A172 (cell line): ENCODE measurements at places on chromosomes 5 and 9. TPM values are rescaled to one million over a fixed set of nuclear protein-coding genes. Genes with fewer than 3 reads are reported as not detected.

Gene GALNT12
- total RNA-seq = 4.0 and 5.4 TPM in 2 replicates

Gene FREM1
- total RNA-seq = 0.14 TPM in 1 of 2 replicates, not detected in the other

Gene RAB3C
- total RNA-seq = not detected in 2 replicates

Gene OTP
- not detected in 2 replicates for total RNA-seq

Gene FAT2
- 0.22 and 0.36 TPM in 2 replicates for total RNA-seq

DNA sequence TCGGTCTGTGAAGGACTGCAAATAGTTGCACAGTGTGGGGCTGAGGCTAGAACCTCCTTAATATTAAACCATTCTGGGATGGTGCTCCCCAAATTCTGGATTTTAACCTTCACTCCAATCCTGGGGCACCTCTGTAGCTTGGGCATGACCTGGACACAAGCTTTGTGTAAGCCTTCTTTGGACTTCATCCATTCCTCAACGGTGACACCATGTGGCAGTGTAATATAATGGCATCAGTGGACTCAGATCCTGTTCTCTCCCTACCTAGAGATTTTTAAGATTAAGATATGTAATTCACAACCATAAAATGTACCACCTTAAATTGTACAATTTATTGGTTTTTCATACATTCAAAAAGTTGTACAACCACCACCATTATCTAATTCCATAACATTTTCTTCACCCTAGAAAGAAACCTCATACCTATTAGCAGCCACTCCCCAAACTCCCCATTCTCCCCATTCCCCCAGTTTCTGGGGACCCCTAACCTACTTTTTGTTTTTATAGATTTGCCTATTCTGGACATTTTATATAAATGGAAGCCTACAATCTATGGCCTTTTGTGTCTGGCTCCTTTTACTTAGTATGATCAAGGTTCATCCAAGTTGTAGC lies 4.8 kb upstream of the PLGRKT start:
- DNase-seq = peak; percentile 62

DNA sequence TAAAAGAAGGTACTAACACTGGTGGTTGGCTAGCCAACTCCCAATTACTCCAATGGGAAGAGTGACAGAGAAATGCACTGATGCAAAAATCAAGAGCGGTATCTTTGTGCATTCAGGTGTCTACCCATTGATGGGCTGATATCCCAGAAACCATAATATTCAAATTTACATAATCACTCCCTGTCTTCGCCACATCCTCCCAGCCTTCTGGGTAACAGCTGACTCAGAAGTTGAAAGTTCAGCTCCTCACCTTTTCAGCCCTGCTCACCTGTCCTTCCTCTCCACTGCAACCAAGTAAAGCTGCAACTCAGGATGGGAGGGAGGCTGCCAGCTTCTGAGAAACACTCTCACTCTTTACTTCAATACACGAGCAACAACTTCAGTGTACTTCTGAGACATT lies 6.9 kb downstream of the SUSD1 start:
- DNase-seq = no peak

GRCh38 chr9:111148052-111149017 lies 110.1 kb upstream of the LPAR1 start:
- no peak for DNase-seq

DNA sequence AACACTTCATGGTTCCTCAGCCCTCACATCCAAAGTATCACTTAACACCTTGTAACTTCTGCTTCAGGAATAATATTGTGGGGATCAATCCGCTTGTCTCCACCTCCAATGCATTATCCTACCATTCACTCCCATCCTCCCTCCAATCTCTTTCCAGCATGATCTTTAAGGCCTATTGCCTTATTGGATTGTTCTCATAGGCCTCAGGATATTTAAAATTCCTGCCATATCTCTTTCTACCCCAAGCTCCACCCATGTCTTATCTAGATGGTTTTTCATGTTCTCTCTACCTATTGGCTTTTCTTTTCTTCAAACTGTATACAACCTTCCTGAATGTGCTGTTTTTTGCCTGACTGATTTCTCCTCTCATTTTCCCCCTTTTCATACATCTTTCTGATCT lies 7.2 kb downstream of the KDM4C start:
- DNase-seq = no peak

DNA sequence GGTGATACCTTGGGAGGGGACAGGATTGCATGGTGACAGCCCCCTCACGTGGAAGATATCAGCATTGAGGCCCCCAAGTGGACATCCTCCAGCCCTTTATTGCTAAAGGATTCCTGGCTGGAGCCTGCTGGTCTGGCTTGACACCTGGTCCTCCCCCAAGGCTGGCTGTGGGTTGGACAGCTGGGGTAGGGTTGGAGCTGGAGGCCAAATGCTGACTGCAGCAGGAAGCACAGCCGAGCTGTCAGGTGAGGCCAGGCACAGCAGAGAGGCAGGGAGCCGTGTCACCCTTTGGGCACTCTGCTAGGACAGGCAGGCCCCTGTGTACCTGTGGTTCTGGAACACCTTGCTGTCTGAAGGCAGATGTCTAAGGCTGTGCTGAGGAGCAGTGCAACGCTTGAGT lies 2.2 kb downstream of the CACFD1 start:
- DNase-seq = no peak

DNA sequence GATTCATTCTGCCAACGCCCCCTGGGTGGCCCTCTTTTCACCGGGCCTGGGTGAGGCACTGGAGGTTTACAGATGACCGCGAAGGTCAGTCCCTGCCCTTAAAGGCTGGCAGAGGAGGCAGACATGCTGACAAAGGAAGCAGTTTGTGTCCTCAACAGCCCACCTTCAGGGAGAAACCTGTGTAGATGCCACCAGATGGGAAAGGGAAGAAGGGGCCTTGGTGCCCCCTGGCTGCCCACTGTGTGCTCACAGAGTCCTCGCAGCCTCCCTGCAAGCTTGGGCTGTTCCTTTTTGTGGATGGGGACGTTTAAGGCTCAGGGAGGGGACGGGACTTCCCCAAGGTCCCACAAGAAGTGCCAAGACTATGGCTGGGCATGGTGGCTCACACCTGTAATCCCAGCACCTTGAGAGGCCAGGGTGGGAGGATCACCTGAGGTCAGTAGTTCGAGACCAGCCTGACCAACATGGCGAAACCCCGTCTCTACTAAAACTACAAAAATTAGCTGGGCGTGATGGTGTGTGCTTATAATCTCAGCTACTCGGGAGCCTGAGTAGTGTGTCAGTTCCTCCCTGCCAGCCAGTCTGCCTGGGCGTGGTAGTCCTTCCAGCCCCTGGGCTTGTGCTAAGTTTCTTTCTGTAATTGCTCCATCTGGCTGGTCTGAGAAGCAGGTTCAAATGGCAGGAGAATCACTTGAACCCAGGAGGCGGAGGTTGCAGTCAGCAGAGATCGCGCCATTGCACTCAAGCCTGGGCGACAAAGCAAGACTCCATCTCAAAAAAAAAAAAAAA lies 36.2 kb downstream of the NEK6 start:
- no peak for DNase-seq

GRCh38 chr9:90433398-90433941 lies 209.2 kb downstream of the DIRAS2 start:
- peak; percentile 63 for DNase-seq

GRCh38 chr9:72681283-72681630 lies 159.8 kb downstream of the TMC1 start:
- DNase-seq = no peak

- DNase-seq = no peak
These were observed 40.2 kb upstream of the TYRP1 start for GRCh38 chr9:12652973-12653372.

DNA sequence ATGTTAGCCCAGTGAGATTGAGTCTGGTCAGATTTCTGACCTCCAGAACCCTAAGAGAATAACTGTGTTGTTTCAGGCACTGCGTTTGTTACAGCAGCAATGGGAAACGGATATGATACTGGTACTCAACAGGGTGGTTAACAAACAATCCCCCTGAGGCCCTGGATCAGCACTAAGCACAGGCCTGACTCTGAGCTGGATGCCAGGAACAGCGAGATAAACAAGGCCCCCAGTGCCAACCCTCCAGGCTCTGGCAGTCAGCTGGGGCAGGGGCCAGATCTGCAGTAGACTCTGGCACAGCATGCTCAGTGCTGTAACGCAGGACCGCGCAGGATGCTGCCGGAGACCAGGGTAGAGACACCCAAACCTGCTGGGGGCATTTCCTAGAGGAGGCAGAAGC lies 22.1 kb downstream of the CPLX2 start:
- DNase-seq = no peak

GRCh38 chr5:31964007-31964360 lies 210.1 kb downstream of the GOLPH3 start:
- no peak for DNase-seq

GRCh38 chr9:33750307-33750838 lies 45.0 kb upstream of the PRSS3 start:
- DNase-seq = peak; percentile 26

DNA sequence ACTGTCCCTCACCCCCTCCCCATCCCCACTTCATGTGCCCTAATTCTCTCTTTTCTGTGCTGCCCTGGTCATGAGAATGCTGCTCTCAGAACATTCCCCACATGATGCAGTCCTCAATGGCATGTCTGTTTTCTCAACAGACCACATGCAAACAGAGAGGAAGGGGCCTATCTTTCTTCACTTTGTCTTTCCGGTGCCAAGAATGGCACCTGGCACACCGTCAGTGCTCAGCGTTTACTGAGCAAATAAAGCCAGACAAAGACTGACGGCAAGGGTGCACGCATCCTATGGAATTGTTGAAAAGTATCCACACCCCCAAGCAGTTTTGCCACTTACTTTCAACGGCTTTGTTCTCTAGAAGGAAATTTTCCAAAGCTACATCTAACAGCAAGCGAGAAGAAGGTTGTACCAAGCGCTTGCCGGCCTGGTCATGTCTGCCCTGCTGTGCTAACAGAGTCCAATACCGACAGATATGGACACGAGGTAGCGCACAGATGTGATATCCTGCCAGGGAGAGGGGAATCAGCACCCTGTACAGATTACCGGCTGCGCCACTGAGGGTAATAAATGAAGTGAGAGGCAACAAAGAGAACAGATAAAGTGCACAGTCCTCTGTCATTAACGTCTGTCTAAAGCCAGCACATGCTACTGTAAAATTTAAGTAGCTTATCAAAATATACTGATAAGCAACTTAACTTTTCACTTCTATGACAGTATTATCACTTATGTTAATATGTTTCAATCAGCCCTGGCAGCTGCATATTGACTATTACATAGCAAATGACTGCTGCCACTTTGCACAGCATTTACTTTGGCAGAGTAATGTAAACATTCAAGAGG lies 251.7 kb downstream of the DENND1A start:
- DNase-seq = no peak
